ENCODE measurements at places on chromosomes 7 and 10.
A peak's percentile ranks its signal among the peaks of the same experiment; 100 is the strongest.

DNA sequence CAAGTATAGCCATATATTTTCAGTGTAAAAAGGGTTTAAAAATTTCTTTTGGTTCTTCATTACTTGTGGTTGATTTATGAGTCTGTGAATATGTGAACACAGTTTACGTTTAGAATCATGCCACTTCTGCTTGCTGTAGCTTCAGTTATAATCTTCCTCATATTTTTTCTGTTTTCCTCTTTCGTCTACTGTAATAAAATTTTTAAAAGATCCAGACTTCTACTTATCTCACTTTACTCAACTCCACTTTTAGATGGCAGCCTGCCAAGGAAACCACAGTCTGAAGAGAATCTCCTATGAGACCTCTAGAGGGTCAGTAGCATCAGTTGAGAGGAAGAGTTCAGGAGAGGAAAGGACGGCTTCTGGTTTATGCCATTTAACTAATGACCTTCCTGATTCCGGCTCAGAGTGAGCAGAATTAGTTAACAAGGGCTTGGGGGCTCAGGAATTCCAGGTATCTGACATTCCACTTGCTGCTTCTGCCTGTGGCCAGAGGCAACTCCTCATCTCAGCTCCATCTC, 21.4 kb downstream of the CREB5 start:
- DNase-seq: no peak

GRCh38 chr10:103463499-103463898, 4.8 kb upstream of the CALHM1 start:
- DNase-seq: no peak

DNA sequence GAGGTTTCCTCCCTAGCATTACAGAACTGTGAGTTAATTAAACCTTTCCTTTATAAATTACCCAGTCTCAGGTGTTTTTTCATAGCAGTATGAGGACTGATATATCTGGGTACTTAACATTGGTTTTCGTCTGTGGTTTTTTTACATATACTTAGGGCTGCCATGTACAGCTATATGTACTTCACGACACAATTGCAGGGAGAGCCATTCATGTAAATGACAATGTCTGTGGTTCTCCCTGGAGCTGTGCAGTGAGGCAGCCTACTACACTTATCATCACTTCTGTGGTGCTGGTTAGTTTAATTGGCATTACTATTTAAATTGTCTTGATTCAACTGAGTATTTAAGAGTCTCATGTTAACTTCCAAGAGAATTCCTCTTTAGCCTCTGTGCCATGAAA, 40.7 kb downstream of the AVL9 start:
- DNase-seq: no peak

- DNase-seq: no peak
Measured at GRCh38 chr10:61835946-61836887, 65.3 kb upstream of the ARID5B start.

GRCh38 chr7:41459623-41460261, 243.1 kb downstream of the INHBA start:
- DNase-seq: no peak

DNA sequence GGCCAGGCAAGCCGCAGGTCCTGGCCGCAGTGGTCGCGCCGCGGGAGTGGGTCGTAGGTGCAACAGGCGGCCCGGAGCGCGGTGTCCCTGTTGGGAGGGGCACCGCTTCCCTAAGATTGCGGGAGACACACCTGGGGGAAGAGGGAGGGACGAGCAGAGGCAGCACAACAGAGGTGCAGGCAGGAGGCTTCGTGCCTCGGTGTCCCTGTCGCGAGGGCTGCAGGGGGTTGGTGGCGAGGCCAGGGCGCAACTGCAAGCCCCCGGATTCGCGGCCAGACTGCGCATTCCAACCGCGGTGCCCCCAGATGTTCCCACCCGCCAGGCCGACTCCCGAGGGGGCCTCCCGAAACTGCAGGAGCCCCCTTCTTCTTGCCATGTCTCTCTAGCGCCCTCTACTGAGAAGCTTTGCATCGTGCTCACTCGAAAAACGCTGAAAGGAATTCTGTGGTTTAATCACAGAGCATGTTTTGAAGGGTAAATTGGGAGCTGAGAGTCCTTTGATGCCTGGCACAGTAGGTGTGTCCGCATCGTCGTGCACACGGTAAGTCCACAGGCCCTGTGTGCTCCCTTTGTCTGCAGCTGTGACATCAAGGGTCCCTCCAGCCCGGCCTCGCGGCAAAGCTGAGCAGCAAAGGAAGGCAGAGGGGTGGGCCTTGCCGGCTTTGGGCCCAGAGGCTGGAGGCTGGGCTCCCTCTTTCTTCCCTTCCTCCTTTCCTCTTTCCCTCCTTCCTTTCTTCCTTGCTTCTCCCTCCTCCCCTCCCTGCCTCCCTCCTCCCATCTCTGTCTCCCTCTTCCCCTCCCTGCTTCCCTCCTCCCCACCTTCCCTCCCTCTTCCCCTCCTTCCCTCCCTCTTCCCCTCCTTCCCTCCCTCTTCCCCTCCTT, 6.2 kb upstream of the MBL2 start:
- peak; percentile 41 for DNase-seq

GRCh38 chr7:36726311-36726710, 2.0 kb upstream of the AOAH start:
- no peak for DNase-seq

- DNase-seq: no peak
Measured at GRCh38 chr10:101217450-101218281, 11.6 kb downstream of the LBX1 start.

- DNase-seq: no peak
Measured at GRCh38 chr7:6636741-6637543, at the start of gene ZNF316. TSS of gene ZNF316 (plus strand) at chr7:6637318. CDS start at chr7:6642410, 5,092 bp downstream.

DNA sequence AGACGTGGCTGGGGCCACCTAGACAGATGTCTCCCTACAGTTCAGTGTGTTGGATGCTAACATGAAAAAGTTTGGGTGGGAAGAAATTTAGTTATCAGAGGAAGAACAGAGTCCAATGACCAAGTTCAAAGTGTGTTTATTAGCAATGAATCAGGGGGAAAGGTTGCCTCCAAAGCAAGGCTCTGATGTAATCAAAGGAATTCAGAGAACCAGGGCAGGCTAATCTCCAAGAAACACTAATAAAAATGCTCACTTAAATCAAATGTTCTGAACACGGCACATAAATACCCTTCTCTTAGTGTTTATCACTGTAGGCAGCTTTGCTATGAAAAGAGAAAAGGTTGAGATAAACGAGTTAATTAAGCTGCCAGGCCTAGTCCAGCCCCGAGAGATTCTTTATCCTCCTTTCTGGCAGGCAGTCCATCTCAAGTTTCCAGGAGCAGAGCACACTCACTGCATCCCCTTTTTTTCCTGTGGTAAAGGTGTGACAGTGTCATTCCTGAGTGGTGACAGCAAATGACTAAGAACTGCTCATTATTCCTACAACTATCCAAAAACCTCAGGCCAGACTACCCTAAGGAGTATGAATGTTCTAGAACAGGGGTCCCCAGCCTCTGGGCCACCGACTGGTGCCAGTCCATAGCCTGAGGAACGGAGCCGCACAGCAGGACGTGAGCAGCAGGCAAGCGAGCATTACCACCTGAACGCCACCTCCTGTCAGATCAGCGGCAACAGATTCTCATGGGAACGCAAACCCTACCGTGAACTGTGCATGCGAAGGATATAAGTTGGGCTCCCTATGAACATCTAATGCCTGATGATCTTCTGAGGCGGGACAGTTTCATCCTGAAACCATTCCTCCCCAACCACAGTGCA, 66.9 kb upstream of the FHIP2A start:
- DNase-seq: no peak

GRCh38 chr7:121372376-121373010, 23.6 kb downstream of the FAM3C start:
- no peak for DNase-seq

- no peak for DNase-seq
Measured at GRCh38 chr10:124693801-124694416, 50.3 kb downstream of the FAM53B start.

DNA sequence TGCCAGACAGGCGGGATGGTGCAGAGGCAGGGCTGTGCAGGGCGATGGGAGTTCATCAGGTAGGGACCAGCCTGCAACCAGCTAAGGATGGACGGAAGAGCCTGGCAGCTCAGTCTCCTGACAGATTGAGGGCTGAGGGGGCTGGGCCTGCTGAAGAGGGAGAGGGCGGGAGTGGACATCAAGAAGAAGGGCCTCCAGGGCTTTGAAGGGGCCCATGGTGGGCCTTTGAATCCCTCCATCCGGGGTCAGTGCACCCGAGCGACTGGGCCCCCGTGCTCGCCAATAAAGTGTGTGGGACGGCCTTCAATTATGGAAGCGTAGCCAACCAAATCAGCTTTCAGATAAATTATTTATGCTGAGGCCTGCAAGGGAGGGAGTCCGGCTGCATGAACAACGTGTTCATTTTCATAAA, 431.2 kb downstream of the RPS24 start:
- DNase-seq: no peak

All from iPS DF 6.9 (cell line).